ELF-1 (cell line): ENCODE measurements at places on chromosomes 4 and X.

DNA sequence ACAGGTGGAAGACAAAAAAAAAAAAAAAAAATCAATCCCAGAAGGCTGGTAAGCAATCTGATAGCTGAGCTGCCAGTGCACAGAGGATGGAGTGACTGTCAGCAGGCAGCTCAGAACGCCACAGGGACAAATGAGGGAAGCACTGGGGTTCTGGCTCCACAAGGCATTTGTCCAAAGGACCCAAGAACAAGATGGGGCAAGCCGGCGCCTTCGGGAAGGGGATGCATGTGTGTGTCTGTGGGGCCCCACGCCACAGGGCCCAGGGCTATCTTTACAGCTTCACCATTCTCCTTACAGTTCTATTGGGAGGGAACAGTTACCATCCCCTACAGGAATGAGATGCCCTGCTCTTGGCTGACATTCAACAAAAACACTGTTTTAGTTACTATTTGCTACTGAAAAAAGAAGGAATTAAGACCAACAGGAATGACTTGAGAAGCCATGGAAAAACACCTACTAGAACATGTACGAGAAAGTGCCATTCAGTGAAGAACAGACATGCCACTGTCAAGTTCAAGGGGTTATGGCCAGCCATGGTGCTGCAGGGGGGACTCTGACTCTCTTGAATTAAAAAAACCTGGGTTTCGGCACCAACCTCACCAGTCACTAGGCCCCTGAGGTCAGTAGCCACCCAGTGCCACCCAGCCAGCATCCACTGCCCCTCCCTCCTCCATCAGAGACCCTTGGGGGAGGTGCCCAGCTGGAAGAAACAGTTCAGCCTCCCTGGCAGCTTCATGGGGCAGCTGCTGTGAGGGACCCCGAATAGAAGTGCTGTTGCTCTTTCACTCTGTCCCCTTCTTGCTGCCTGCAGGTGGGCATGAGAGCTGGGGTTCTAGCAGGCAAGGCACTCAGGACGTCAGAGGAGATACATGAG lies 18.5 kb downstream of the WDR1 start:
- no peak for DNase-seq

DNA sequence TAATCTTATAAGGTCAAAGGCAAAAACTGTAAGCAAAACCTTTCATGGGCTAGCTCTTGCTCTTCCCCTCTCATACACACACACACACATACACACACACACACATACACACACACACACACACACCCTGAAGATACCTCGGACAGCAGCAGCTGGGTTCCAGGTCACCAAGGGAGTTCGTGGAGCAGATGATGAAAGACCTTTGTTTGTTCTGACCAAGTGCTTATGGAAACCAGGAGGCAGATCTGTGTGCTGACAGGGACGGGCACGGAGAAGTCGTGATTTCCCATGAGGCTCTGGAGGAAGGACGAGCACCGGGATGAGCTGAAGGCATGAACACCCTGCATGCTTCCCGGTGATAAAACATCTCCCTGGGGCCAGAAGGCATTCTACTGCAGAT lies 35.4 kb upstream of the CRMP1 start:
- DNase-seq: no peak

GRCh38 chrX:111483135-111483534 lies 28.3 kb upstream of the SERTM2 start:
- DNase-seq: no peak

GRCh38 chrX:10010686-10011085 lies 43.5 kb downstream of the CLDN34 start:
- DNase-seq: no peak

- peak; percentile 77 for DNase-seq
Observed at GRCh38 chr4:119041951-119042560, 93.6 kb upstream of the MYOZ2 start.

DNA sequence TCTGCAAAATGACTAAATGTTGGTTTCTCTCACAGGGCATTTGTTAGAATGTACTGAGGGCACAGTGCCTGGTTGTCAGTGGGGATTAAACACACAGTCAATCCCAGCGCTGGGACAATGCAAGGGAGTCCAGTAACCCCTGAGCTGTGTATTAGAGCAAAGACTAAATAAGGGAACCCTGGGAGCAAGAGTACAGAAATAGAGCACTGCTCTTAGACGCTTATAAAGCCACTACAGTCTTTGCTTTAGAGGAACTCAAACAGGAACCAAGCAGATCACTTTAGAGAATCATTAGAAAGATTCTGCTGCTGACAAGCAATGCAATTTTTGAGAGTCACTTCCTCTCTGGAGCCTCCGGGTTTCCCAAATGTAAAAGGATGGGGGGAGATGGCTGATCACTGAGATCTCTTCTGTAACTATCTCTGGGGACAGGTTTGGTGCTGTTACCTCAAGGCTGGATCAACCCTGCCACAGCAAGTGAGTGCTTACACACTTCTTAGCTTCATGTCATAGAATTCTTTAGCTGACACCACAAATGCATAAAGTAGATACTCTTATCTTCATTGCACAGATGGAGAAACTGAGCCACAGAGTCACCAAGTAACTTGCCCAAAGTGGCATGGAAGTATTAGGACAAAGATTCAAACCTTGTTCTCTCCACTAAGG lies 137.8 kb upstream of the CPEB2 start:
- no peak for DNase-seq

DNA sequence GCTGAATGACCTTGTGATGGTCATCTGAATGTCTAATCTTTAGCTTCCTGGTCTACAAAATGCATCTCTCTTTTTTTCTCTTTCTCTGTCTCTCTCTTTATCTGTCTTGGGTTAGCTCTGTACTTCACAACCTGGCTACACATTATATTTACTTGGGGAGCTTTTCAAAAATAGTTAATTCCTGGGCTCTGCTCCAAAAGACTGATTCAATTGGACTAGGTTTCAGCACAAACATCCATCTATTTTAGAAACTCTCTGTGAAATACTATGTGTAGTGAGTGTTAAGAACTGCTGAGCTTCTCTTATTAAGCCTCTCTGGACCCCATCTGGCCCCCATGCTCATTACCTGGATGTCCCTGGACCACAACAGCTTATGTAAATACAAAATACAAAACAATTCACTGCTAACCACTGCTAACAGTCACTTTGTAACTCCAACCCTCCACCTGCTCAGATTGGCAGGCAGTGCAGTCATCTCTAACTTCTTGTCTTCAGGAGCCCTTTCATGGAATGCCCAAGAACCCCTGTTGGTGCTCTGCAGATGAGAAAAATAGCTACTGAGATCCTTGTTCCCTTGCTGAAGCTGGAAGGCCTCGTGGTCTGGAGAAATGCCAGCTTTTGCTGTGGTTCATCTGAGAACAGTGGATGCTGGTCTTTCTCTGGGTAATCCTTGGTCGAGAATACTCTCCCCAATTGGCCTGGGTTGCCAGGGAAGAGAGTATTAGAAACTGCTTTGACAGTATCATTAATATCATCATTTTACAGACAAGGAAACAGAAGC lies 14.8 kb upstream of the BOD1L1 start:
- no peak for DNase-seq

DNA sequence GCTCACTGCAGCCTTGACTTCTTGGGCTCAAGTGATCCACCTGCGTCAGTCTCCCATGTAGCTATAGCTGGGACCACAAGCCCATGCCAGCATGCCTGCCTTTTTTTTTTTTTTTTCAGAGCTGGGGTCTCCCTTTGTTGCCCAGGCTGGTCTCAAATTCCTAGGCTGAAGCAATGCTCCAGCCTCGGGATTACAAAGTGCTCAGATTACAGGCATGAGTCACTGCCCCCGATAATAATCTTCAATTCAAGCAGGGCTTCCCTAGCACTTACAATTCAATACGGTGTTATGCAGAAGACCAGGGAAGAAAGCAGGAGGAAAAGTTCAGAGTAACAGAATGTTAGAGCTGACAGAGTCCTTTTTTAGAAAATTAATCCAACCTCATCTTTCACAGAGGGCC lies 26.1 kb downstream of the OTOP1 start:
- peak; percentile 50 for DNase-seq

GRCh38 chr4:118865091-118865708 lies 23.5 kb upstream of the SYNPO2 start:
- DNase-seq: peak; percentile 73

DNA sequence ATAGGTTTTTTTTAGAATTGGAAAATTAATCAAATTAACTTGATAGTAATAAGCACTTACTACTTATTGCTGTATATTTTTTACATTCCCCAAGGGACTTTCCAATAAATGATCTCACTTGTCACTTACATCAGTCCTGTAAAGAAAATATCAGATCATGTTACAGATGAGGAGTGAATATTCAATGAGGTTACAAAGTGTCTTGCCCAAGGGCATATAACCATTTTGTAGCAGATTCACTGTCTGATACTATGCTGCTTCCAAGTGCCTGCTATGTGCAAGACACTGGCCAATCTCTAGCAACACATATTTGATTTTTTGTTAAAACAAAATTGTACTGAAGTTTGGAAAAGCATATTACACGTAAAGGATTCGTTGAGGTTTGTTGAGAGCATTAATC lies 1287.7 kb downstream of the FAM133A start:
- DNase-seq: no peak

GRCh38 chrX:119201570-119201969 lies 34.5 kb upstream of the PGRMC1 start:
- no peak for DNase-seq

DNA sequence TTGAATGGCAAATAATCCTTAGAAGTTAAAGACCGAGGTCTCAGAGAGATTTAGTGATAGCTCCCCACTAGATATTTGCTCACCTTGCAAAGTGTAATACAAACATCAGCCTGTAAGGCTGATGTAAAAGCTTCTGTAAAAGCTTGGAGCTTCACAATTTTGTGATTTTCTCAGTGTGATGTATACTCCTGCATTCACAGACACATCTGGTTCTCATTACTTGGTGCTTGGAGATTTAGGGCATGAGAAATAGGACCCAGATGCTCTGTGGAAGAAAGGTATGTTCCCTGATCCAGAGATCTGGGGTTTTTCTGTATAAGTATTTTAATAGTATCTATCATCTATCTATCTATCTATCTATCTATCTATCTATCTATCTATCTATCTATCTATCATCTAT lies 1664.3 kb downstream of the C4orf33 start:
- DNase-seq: no peak

DNA sequence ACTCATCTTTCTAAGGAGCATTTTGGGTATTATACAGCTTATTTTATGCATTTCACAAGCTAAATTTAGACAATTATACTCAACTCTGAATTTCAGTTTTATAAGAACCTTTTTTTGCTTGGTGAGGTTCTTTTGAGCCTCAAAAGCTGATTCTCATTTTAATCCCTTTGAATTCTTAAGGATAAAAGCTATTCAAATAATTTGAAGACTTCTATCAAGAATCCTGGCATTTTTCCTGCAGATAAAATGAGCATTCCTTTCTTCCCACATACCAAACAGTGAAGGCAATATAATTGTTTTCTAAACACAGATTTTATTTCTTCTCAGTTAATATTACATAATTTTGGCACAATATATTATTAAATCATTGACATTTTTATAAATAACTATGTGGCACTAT lies 118.4 kb upstream of the GPM6A start:
- no peak for DNase-seq

DNA sequence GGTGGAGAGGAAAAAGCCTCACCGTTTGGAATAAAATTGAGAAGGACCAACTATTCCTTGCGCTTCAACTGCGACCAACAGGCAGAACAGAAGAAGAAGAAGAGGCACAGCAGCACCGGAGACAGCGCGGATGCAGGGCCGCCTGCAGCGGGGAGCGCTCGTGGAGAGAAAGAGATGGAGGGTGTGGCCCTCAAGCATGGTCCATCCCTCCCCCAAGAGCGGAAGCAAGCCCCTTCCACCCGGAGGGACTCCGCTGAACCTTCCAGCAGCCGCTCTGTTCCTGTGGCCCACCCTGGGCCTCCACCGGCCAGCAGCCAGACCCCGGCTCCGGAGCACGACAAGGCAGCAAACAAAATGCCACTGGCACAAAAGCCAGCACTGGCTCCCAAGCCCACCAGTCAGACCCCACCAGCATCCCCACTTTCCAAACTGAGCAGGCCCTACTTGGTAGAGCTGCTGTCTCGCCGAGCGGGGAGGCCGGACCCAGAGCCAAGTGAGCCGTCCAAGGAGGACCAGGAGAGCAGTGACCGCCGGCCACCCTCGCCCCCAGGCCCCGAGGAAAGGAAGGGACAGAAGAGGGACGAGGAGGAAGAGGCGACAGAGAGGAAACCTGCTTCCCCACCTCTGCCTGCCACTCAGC lies 71.2 kb downstream of the AASDH start:
- DNase-seq: no peak

GRCh38 chr4:98786866-98787265 lies 128.5 kb upstream of the TSPAN5 start:
- DNase-seq: no peak

GRCh38 chrX:41384051-41384705 lies 50.2 kb downstream of the DDX3X start:
- peak; percentile 74 for DNase-seq

DNA sequence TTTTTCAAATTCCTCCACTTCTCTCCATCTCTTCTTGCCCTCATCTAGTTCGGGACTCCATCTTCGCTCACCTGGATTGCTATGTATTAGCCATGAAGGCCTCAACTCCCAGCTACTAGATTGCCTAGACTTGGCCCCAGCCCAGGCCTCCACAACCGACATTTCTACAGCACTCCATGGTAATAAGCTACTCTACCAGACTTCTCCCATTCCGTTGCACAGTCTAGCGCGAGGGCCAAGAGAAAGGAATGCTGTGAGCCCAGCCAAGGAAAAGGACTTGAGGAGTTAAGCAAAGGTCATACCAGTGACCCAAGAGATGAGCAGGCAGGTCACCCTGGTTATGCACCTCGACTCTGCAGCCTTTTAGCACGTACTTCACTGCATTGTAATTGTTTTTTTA lies 75.6 kb downstream of the SOWAHB start:
- DNase-seq: no peak

- DNase-seq: no peak
Observed at GRCh38 chr4:33062155-33062806, 2342.1 kb downstream of the PCDH7 start.

GRCh38 chrX:16756724-16757123 lies 29.5 kb upstream of the TXLNG start:
- DNase-seq: no peak

- DNase-seq: no peak
Observed at GRCh38 chr4:139957986-139958738, 195.8 kb downstream of the MAML3 start.

GRCh38 chr4:153652051-153652784 lies 31.9 kb upstream of the TLR2 start:
- DNase-seq: no peak

- no peak for DNase-seq
Observed at GRCh38 chr4:8341691-8342090, 72.1 kb downstream of the HTRA3 start.

GRCh38 chr4:2437475-2438215 lies 18.9 kb downstream of the CFAP99 start:
- no peak for DNase-seq

DNA sequence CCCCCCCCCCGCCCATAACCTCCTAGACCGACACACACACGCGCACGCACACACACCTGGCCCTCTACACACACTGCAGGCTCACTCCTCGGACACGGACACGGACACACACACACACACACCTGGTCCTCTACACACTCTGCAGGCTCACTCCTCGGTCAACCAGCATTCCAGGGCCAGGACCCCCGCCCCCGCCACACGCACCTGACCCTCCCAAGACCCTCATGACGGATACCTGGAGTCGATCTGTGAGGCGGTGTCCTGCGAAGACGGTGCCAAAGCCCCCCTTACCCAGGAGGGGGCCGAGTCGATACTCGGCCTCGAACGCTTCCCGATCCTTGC lies 552 bp downstream of the PIM2 start:
- DNase-seq: no peak

- DNase-seq: peak; percentile 15
Observed at GRCh38 chr4:11028334-11028733, 343.8 kb upstream of the CLNK start.

GRCh38 chrX:627995-628394 lies 2.6 kb upstream of the SHOX start:
- DNase-seq: no peak

- no peak for DNase-seq
Observed at GRCh38 chr4:76550966-76551780, 116.1 kb downstream of the SHROOM3 start.
